Cerebellar nuclear complex (tissue), 1 donor: ENCODE measurements at places on chromosomes 7 and 10.

- DNase-seq: no peak
These were observed 683 bp upstream of the ANKRD22 start for GRCh38 chr10:88852327-88852726.

DNA sequence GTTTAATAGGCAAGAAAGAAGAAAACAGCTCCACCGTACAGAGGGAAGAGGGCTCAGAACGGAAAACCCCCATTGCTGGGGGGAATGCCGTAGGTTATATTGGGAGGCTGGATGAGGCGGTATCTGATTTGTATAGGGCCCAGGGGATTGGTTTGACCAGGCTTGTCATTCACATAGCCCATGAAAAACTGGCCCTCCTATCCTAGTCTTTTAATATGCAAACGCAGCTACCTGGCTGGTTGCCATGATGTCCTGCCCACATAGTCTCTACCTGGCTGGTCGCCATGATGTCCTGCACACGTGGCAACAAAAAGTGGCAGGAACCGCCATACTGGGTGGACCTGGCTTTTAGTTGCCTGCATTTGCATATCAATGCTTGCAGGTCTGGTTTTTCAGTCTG is 84.7 kb downstream of the AUTS2 start:
- no peak for DNase-seq

GRCh38 chr10:68871105-68871711 is 29.9 kb upstream of the DDX50 start:
- DNase-seq: no peak

DNA sequence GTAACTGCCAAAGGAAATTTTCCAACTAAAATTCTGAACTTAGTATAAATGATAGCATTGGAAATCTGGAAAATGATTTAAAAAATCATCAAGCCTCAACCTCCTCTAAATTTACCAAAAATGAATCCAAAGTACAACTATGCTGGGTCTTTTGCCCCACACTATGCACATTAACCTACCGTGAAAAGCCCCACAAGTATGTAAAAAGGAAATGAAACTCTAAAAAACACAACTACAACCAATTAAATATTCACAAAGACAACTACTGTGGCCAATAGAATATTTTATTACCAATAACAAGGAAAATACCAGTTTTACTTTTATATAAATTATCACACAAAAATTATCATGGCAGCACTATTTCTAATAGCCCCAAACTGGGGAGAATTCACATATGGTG is 19.3 kb downstream of the EIF3A start:
- DNase-seq: no peak

GRCh38 chr10:23351926-23352519 is 7.4 kb upstream of the C10orf67 start:
- no peak for DNase-seq

DNA sequence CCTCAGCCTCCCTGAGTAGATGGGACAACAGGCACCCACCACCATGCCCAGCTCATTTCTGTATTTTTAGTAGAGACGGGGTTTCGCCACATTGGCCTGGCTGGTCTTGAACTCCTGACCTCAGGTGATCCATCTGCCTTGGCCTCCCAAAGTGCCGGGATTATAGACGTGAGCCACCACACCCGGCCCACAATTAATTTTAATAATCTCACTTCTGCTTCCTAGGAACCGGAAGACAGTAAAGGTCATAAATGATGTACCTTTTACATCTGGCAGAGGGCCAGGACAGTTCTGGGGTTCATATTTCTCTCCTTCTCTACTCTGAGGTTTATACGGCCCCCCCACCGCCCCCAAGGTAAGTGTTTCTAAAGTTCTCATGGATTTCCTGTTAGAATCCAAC is 31.2 kb upstream of the AOAH start:
- DNase-seq: no peak

DNA sequence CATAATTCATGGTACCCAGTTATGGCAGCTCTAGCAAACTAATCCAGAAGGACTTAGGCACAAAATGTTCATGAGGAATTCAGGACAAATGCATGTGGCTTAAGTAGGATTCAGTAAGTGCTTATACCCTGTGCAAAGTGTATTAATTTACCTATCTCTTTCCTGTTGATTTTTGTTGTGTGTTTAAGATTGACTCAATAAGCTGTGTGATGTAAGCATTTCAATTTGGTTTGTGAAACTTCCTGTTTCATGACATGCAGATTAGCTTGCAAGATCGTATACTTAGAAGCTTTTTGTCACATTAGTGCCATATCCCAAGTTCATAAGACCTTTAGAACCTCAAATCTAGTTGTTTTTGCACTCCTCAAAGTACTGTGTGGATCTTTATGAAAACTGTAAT is 416.7 kb downstream of the ARL4A start:
- no peak for DNase-seq

DNA sequence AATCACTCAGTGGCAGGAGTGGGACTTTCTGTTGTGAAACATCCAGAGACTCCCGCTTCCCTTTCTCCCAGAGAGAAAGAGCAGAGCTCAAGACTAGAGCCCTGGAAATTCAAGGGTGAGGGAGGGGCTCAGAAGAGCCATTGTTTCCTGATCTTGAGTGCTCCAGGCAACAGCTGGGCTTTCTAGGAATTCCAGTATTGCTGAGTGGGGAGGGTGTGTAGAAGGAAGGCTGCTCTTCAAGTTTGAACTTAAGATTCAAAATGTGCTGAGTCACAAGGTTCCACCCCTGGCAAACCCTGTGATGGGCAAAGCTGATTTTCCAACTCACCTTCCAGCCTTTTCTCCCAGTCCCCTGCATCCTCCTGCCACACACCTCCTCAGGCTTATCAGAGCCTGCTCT is 42.3 kb upstream of the MSRB2 start:
- DNase-seq: no peak

DNA sequence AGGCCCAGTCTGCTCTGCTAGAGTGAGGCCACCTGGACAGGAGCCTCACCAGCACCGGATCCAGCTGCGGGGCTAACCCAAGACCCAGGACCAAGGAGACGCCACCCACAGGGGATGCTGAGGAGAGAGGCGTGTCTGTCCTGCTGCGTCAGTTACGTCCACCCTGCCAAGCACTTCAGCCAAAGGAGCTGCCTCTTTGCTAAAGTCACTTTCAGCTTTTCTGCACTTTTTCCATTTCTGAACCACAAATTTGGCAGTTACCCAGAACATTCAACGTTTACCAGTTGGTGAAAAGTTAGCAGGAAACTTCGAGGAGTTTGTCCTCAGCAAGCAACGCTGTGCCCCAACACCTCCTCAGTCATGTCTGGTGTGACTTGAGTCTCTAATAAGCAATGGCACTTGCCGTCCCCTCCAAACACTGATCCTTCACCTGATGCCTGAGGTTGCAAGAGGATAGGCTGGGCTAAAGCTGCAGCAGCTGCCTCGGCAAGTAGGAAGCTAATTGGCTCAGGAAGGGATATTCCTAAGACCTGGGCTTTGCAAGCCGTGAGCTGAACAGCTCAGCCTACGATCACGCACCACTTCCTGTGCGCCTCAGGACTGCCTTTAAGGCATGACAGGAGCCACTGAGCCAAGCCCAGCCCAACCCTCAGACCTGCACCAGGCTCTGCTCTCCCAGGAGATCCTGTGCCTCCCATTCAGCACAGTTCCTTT is 40.1 kb downstream of the KCNH2 start:
- DNase-seq: no peak

GRCh38 chr10:78894841-78895195 is 173.9 kb upstream of the ZMIZ1 start:
- DNase-seq: no peak

GRCh38 chr10:71598621-71599055 is 120.9 kb downstream of the C10orf105 start:
- DNase-seq: no peak

DNA sequence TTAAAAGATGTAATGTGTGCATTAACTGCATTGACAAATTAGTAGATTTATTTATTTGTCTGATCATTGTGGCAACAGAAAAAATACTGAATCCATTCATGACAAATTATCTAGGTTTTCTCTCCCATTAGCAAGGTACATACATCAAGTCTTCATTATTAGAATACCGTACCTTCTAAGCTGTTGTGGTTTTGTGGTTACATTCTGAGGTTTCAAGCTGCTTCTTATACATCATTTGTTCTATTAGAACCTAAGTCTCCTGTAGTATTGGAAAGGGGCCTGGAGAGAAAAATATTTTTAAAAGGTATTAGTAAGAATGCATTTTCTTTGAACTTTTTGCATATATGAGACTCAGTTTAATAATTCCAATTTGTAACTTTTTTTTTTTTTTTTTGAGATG is 26.3 kb upstream of the CACNB2 start:
- no peak for DNase-seq

GRCh38 chr7:29306319-29306991 is 111.9 kb downstream of the CHN2 start:
- DNase-seq: no peak

DNA sequence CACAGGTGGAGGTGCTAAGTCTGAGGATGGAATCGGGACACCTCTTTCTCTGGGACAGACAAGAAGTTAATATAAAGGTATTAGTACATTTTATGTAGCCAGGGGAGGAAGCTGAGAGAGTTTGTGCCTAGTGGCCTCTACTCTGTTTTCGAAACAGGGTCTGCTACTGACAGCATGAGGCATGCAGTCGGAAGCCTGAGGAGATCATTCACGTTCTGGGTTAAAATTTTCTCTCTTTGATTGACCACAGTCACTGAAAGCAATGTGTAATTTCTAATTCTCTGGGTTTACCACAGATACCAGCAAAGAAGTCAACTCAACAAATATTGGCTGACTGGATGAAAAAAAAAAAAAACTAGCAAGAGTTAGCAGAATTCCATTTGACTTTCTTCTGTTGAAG is 53.3 kb upstream of the KCTD7 start:
- no peak for DNase-seq

DNA sequence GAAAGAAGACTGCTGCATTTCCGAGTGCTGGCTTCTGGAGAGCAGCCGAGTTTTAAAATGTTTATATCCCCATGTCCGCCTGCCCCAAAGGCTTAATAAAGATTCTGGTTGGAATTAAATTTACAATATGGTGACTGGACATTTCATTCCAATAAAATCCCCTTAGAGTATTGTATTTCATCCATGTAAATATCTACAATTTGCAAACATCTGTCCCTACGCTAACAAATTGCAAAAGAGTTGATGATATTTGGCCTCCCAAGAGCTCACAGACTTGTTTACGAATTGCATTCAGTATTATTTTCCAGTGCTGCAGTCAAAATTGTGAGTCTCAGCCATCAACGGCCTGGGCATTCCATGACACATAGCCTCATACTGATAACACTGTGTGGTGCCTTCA is 50.1 kb downstream of the PLEKHS1 start:
- DNase-seq: no peak

- DNase-seq: no peak
These were observed 216.8 kb upstream of the KLF6 start for GRCh38 chr10:4001811-4002210.

- DNase-seq: no peak
These were observed 220.8 kb upstream of the PRSS58 start for GRCh38 chr7:142478479-142479220.

DNA sequence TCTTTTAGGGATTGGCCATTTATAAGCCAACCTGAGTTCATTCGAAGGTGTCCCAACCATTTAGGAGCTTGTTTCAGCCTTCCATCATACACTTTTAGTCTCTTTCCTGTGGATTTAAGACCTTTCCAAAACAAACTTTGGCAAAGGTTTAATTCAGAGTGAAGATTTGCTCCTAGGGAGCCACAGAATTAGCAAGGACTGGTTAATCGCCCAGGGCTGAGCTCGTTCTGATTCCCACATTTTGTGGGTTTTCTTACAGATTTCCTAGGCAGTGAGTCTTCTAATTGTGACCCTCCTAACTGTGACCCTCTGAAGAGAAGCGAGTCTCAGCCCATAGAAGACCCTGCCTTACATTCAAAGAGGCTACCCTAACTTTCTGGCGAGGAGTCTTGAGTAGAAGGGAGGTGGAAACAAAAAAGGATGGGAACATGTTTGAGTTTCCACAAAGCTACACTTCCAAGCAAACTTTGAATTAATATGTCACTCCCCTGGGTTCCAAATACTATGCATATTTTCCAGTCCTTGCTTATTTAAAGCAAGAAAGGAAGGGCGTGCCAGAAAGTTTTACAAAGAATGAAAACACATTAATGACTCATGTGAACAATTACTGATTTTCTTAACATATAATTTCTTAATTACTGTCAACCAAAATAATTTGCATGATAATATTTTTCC is 118.3 kb downstream of the ARID5B start:
- no peak for DNase-seq

- no peak for DNase-seq
These were observed 59.9 kb downstream of the WDR37 start for GRCh38 chr10:1116051-1116450.

DNA sequence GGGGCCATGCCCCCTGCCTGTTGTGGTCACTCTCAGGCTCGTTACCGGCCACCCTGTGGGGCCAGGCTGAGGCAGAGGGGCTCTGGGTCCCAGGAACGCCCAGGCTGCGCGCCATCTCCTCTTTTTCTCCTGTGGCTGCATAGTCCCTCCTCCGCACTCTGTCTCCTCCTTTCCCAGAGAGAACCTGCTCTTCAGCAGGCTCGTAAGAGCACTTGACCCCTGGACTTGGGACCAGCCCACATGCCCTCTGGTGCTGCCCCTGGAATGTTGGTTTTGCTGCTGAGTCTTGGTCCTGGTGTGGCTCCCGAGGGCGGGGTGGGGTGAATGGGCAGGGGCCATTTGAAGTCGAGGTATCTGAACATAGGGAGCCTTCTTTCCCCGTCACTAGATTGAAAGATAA is 6.6 kb upstream of the BHLHA15 start:
- DNase-seq: no peak

DNA sequence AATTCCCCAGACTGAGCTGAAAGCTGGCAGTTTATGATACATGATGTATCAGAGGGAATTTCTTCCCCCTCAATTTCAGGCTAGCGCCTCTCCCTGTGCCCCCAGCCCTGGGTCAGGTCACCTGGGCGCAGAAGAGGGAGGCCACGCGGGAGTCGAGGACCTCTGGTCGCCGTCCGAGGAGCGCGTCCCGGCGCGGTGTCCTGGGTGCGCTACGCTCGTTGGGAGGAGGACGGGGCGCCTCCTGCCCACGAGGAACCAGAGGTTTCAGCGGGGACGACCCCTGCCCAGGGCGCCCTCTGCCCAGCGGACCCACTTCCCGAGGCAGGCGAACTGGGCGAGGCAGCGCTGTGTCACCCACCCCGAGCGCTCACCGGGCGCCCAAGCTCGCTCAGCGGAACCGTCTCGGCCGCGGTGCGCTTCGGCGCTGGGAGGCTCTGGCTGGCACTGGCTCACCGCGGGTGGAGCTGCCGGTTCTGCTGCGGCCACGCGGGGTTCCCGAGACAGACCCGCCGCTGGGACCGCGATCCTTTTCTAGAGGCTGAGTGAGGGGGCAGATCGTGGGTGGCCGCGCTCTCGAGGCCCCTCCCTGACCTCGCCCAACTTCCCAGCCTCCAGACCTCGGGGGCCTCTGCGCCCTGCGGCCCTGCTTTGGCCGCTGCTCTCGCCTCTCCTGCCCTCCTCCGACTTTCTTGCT is at the start of gene FAM237B:
Gene FAM237B, minus strand, starts transcription at position 504 of the 694 bp plus-strand sequence. CDS start 1,556 bp downstream, outside the sequence.
- DNase-seq: no peak

- DNase-seq: no peak
These were observed 38.5 kb downstream of the MCU start for GRCh38 chr10:72730479-72730878.
